ENCODE measurements at places on chromosomes 11 and 22. TPM values are rescaled to one million over a fixed set of nuclear protein-coding genes. Genes with fewer than 3 reads are reported as not detected.

Gene ARFGAP2
- total RNA-seq, result 96.1 TPM

Gene CHRM1
- total RNA-seq, result not detected

Gene MRGPRX4
- not detected for total RNA-seq

Gene TRIM49
- not detected for total RNA-seq

Gene APOL5
- total RNA-seq, result not detected

Gene GSTT2B
- 0.34 TPM for total RNA-seq

Gene CARNS1
- under 0.01 TPM for total RNA-seq

Gene TAF6L
- 21.2 TPM for total RNA-seq

Gene POGLUT3
- 17.9 TPM for total RNA-seq

Gene TMPRSS13
- total RNA-seq, result 6.8 TPM

Gene SHANK2
- 2.7 TPM for total RNA-seq

Gene OR52N5
- total RNA-seq, result not detected

Gene POU2AF1
- total RNA-seq, result 0.21 TPM

Gene GLB1L2
- 4.4 TPM for total RNA-seq

Gene SMTNL1
- total RNA-seq, result not detected

Gene REXO2
- 124 TPM for total RNA-seq

Gene DENND5A
- 58.1 TPM for total RNA-seq

Gene NPAS4
- not detected for total RNA-seq

Gene FIBP
- total RNA-seq, result 141 TPM

Gene KCNJ1
- not detected for total RNA-seq

Gene COMMD9
- total RNA-seq, result 8.5 TPM

Gene TSSK2
- total RNA-seq, result under 0.01 TPM

Gene NFAM1
- total RNA-seq, result 0.07 TPM

Gene PRR5L
- total RNA-seq, result 6.2 TPM

Gene OR56A1
- not detected for total RNA-seq

Gene MPZL2
- total RNA-seq, result 48.2 TPM

Gene CFAP300
- total RNA-seq, result 3.0 TPM

Gene SCN4B
- total RNA-seq, result 2.6 TPM

Gene FAM83F
- total RNA-seq, result 32.8 TPM

Gene BACE1
- total RNA-seq, result 20.6 TPM

Gene OR5A1
- not detected for total RNA-seq

Gene RAB36
- 0.34 TPM for total RNA-seq

Gene XBP1
- 361 TPM for total RNA-seq

Gene MS4A8
- not detected for total RNA-seq

Gene TRIM6
- 1.0 TPM for total RNA-seq

Gene OR51I1
- total RNA-seq, result not detected

Gene INS
- not detected for total RNA-seq

Gene SORL1
- total RNA-seq, result 31.8 TPM

Gene CLP1
- 24.9 TPM for total RNA-seq

Gene TRIM22
- total RNA-seq, result 72.0 TPM

Gene PTS
- total RNA-seq, result 66.0 TPM

Gene SLC35F2
- total RNA-seq, result 56.0 TPM

Gene CKAP5
- 102 TPM for total RNA-seq

Gene YPEL4
- total RNA-seq, result under 0.01 TPM

Gene CSRP3
- not detected for total RNA-seq

All from nasal cavity respiratory epithelium epithelial cell of viscerocranial mucosa (primary cell).